ENCODE measurements at places on chromosomes 6 and 20.

GRCh38 chr6:14966096-14966905 is 279.6 kb upstream of the JARID2 start:
- no peak for DNase-seq

DNA sequence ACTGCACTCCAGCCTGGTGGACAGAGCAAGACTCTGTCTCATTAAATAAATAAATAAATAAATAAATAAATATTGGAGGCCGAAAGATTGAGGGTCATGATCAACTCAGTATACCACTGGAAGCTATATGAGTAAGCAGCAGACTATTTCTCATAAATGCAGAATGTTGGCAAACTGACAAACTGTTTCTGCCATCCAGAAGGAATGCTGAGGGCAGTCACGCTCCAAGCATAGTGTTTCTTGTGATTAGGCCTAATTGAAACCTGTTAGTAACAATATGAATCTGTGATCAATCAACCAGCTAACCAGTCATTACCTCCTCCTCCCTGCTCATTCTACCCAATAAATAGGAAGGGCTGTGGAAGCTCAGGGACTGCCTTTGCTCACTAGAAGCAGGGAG is 15.2 kb upstream of the KCNK15 start:
- no peak for DNase-seq

DNA sequence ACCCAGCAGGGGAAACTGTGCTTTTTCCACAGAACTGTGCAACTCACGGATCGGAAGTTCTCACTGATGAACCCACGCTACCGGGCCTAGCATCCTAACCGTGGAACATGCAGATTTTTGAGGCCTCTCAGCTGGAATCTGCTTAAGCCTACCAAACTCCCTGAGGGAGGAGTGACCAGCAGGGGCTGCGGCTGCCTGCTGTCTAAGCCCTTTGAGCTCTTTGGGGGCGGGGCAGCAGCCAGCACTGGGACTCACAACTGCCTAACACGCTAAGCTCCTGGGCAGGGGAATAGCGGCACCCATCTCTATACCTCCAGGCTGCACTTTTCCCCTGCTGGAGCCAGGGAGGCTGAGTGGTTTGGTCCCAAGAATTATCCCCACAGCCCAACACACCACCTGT is 20.4 kb upstream of the METTL24 start:
- DNase-seq, result no peak

- DNase-seq, result no peak
Measured at GRCh38 chr6:121437851-121438651, 2.6 kb downstream of the GJA1 start.

DNA sequence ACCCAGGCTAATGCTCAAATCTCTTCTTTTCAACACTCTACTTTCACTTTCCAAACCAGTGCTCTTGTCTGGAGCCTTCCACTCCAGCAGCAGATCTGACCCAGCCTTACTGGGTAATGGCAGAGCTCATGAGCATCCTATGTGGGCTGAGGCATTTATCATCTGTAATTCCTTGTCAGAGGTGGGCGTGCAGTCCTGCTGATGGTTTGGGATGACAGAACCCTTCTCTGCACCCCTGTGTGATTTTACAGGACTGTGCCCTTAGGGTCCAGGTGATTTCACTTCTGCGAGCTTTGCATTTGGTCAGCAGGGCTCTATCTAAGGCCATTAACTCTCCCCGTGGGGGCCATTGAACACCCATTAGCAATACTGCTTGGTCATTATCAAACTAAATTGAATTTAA is 55.4 kb downstream of the LAMA4 start:
- DNase-seq, result no peak

GRCh38 chr6:130598021-130598989 is 228.9 kb upstream of the SMLR1 start:
- DNase-seq, result no peak

GRCh38 chr6:105785066-105785811 is 300.9 kb upstream of the PRDM1 start:
- DNase-seq, result no peak

DNA sequence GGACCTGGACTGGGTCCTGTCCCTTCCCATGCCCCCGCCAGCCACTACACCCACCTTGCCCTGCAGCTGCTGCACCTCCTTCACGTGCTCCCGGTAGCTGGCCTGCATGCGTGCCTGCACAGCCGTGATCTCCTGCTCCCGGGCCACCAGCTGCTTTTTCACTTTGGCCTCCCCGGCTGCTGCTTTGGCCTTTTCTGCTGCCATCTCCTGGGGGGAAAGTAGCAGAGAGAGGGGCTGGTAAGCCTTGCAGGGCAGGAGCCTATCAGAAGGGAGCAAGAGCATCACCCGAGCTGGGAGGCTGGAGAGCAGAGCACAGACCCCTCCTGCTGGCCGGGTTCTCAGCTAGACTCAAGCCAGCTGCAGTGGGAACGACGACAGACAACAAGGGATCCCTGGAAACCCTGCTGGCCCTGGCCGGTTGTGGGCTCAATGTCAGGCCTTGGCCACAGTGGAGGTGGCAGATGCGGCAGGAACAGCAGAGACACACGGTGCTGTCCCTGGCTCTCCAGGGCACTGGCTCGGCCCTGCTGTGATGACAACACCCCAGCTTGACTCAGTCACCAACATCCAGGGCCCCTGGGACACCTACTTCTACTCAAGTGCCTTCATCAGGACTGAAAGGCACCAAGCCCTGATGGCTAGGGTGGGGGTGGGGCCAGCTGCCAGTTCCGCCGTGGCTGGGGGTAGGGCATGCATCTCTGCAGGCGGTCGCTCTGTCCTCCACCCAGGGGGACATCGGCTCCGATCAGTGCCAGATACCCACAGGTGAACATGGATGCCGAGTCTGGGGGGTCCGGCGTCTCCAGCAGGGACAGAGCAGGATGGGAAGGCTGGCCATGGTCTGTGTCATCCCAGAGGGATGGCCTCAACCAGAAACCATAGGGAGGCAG is 45.3 kb downstream of the RRBP1 start:
- no peak for DNase-seq

DNA sequence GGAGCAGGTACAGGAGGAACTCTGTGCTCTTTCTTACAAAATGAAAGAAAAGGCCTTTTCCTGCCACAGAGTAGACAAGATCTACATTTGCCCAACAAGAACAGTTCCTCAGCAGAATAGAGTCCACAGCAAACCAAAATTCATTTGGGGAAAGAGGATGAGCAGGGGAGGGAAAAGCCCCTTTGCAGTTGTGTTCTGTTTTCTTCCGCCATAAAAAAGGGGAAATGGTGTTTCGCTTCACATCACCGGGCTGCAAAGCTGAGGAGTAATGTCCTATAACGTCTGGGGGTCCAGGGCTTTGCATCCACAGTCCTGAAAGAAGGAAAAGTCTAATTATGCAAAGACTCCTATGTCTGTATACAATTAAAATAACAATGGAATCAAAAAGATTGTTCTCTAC is at the start of gene GPR31:
Gene GPR31, minus strand, starts transcription at position 118 of the 400 bp plus-strand sequence. CDS start 149 bp downstream, outside the sequence.
- no peak for DNase-seq

GRCh38 chr20:20359628-20360027 is 8.3 kb upstream of the INSM1 start:
- DNase-seq, result no peak

- DNase-seq, result no peak
Measured at GRCh38 chr20:50628332-50628731, 63.0 kb downstream of the RIPOR3 start.

- no peak for DNase-seq
Measured at GRCh38 chr6:38261626-38262025, 378.1 kb downstream of the BTBD9 start.

- no peak for DNase-seq
Measured at GRCh38 chr6:126110512-126111270, 124.4 kb downstream of the TRMT11 start.

- no peak for DNase-seq
Measured at GRCh38 chr20:42553374-42553773, 636.3 kb downstream of the PTPRT start.

- DNase-seq, result no peak
Measured at GRCh38 chr6:4803343-4803744, 27.1 kb downstream of the CDYL start.

GRCh38 chr6:37600312-37600916 is 97.3 kb downstream of the MDGA1 start:
- no peak for DNase-seq

GRCh38 chr6:52990342-52990741 is 4.7 kb downstream of the GSTA4 start:
- DNase-seq, result no peak

DNA sequence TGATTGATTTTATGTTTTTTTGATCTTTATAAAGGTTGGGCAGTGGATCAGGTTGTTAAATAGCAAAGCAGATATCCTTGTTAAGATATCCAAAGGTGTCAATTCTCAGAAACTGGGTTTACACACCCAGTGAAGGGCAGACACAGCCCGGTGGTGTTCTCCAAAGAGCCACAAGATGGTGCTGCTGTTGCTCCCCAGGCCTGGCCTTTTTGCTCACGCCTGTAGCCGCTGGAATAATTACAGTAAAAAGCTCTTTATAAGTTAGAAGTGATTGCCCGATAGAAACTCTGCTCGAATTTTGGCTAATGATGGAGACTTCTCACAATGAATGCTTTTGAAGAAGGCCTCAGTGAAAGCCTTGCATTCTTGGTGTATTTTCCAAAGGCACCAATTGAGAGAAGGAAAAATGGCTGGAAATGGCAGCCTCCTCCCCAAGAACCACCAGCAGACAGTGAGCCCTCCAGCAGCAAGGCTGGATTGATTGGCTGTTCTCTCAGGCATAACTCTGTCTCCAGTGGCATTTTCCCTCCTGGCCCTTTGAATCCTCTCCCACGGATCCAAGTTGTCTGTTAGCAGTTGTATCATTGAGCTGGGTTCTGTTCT is 120.5 kb upstream of the CHD6 start:
- DNase-seq, result no peak

DNA sequence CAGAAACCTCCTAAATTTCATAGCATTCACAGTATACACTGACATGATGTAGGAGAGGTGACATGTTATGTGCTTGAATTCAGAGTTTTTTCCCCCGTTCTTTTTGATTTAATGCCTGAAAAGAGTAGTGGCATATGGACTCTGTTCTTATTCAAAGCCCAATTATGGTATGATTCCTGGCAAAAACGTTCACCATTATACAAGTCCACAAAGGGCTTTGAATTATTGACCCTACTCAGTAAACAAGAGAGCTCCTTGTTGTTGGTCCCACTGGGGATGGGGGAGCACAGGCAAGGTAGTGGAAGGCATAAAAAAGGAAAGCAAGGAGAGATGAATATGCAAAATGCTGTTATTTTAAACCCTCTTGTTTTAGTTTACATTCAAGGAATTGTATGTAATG is 136.0 kb upstream of the AHI1 start:
- no peak for DNase-seq

DNA sequence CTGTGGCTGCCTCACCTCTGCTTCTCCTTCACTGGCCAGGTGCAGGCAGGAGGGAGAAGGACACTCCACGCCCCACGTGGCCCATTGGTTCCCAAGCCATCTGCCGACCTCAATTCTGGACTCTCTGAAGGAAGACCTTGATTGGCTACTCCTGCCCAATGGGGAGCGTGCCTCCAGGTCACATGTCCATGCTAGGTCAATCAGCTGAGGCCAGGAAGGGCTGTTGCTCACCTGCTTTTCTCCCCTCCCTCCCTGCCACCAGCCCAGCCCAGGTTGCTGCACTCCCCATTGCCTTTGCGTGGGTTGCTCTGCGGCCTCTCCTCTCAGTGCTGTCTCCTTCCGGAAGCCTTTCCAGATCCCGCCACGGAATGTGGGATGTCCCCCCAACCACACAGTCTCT is 21.9 kb upstream of the CDH4 start:
- DNase-seq, result no peak

DNA sequence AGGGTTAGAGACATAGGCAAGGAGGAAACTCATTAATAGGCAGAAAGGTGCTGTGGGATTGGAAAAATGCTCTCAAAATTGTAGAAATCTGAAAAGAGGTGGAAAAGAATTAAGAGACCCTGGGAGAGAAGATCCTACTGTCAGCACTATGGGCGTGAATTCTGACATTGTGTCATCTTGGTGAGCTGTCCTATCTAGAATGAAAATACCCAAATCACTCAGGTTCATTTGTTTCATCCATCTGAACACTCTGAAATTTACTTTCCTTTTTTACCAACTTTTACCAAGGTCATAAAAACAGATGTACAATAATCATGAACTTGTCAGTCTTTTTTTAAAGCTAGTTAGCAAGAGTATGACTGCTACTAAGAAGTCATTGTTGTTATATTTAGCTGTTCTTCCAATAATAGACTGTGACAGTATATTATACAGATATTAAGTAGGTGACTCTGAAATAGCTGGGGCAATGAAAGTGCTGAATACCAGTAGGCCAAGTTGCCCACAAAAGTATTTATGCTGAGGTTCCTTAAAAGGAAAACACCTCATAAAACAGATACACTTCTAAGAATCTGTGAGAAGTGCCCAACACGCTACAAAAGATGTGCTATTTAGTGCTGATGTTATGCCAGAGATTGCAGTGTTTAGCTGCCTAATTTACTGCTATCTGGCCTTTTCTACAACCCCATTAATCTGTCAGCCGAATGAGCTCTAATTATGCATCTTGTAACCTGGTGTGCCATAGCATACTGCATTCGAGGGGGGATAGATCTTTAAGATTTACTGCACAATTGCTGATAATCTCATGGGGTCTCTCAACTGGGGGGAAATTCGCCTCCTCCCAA is 217.5 kb upstream of the SUPT3H start:
- DNase-seq, result no peak

DNA sequence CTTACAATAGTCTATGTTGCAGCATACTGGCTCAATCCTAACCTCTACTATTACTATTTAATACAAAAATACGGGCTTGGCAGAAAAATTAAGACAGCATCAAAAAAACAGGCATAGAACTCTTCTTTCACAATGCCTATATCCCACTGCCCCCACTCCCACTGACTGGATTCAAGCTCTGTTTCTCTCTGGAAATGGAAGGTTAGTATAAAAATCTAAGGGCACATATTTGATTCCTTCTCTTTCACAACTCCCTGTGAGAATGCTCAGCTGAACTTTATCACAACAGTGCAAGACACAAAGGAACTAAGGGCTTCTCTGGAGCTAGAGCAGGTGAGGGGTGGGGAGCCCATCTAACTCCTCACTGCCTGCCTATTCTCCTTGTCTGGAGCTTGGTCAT is 258.4 kb upstream of the FAM83B start:
- DNase-seq, result no peak

DNA sequence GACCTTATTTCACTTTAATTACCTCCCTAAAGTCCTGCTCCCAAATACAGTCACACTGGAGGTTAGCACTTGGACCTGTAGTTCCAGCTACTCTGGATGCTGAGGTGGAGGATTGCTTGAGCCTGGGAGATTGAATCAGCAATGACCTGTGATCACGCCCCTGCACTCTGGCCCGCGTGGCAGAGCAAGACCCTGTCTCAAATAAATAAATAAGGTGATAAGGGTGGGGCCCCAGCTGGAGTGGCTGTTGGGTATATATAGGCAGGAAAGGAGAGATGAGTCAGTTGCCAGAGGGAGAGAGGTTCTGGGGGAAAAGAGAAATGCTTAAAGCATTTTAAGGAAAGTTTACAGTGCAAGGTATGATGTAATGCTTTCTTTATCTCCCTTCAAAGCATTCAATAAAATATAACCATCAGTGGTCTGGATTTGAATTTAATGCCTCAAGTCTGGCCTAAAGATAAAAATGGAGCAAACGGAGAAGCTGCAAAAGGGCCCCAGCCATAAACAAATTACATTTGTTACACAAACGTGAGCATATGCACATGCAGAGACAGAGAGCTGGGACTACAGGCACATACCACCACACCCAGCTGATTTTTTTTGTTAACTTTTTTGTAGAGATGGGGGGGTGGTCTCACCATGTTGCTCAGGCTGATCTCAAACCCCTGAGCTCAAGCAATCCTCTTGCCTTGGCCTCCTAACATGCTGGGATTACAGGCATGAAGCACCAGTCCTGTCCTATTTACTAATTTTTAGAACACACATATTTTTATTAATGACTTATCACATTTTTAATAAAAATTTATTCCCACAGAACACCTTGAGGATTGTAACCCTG is 6.1 kb upstream of the PM20D2 start:
- DNase-seq, result no peak

Measured in cerebellar nuclear complex (tissue), 1 donor.